ENCODE measurements at places on chromosomes 7 and 10.

DNA sequence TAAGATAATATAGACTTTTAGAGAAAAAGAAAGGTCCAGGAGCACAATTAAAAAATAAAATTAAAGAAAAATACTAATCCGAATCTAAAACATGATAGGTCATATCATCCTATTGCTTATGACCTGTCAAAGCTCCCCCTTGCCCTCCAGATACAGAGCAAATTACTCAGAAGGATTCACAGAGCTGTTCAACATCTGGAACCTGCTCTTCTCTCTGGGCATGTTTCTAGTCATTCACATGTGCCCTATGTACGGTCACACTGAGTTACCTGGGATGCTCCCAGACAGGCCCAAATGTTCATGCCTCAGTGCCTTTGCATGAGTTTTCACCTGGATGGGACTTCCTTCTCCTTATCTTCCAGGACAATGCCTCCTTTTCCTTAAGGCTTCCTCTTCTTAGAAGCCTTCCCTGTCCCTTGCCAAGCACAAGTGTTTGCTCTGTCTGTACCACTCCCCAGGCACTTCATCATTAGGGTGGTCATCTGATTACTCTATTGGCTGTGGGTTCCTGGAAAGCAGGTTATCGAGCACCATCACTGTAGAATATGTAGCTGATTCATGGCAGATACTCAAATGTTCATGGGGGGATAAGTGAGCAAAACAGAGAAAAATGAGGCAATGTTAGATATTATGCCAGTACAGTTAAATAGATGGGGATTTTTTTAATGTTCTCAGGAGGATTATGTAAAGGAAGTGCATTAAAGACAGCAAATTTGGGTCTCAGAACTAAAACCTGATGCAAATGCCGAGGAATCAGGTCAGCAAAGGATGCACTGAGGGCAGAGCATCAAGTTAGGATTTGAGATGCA, 12.0 kb upstream of the AOAH start:
- no peak overlapping the region for H3K27ac ChIP-seq
- no peaks in the 10 kb centered on the region for H3K36me3 ChIP-seq
- H3K4me1 ChIP-seq = peaks cover 15% of the 10 kb centered on the region
- H3K27me3 ChIP-seq = no peaks in the 10 kb centered on the region
- H3K4me3 ChIP-seq = no peak overlapping the region

- no peaks in the 10 kb centered on the region for H3K4me1 ChIP-seq
- H3K4me3 ChIP-seq = no peak overlapping the region
- H3K27ac ChIP-seq = no peak overlapping the region
- DNase-seq = no peak
Measured at GRCh38 chr7:133186060-133186459, 66.8 kb upstream of the EXOC4 start.

GRCh38 chr7:44087911-44088838, 5.8 kb upstream of the POLM start:
- H3K4me1 ChIP-seq = no peaks in the 10 kb centered on the region
- H3K36me3 ChIP-seq = no peaks in the 10 kb centered on the region
- no peak overlapping the region for H3K27ac ChIP-seq
- H3K4me3 ChIP-seq = no peak overlapping the region
- H3K27me3 ChIP-seq = no peaks in the 10 kb centered on the region

- no peaks in the 10 kb centered on the region for H3K36me3 ChIP-seq
- H3K27me3 ChIP-seq = no peaks in the 10 kb centered on the region
- H3K4me1 ChIP-seq = peaks cover 3% of the 10 kb centered on the region
Measured at GRCh38 chr10:101385866-101386658, 32.1 kb downstream of the BTRC start.

- H3K4me3 ChIP-seq = no peak overlapping the region
- peaks cover 6% of the 10 kb centered on the region for H3K4me1 ChIP-seq
Measured at GRCh38 chr10:110336111-110336721, 31.5 kb upstream of the SMNDC1 start.

GRCh38 chr10:23338886-23339285, 5.7 kb downstream of the C10orf67 start:
- no peak for DNase-seq
- H3K27ac ChIP-seq = no peak overlapping the region
- H3K4me3 ChIP-seq = no peak overlapping the region
- no peaks in the 10 kb centered on the region for H3K27me3 ChIP-seq
